ENCODE measurements at places on chromosomes 12 and 14.

DNA sequence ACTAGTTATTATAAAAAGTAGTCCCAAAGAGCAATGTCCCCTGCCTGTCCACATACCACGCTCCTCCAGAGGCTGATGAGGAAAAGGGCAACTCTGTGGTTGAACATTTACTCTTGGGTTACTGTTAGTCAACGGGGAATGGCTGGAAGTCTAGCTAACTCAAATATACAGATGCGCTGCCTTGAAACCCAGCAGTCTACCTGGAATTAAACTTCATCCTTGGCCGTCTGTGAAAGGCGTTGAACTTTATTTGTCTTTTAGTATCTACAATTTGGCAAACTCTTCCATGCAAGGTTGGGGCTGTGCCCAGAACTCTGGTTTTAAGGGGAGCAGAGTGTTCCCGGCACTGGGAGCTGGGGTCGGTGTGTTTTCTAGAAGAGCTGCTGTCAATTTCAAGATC, 3.9 kb upstream of the MEG3 start:
- DNase-seq = no peak

DNA sequence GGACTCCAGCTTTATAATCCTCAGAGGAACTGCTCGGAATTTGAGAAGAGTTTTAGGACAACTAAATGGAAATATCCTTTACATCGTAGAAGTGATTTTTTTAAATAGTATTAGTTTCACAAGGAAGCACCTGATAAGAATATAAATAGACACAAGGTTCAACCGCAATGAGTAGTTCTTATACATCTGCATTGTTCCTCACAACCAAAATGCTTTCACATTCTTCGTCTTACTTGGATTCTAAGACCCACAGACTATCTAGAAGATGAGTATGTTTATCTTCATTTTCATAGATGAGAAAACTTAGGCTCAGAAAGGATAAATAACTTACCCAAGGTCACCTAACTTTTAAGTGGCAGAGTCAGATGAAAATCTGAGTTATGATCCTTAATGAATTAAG, 469.0 kb downstream of the GALC start:
- DNase-seq = no peak

- DNase-seq = no peak
These were observed 678.6 kb downstream of the TMTC2 start for GRCh38 chr12:83365317-83365716.

- no peak for DNase-seq
These were observed 217.1 kb downstream of the EXOC5 start for GRCh38 chr14:57051633-57052032.

DNA sequence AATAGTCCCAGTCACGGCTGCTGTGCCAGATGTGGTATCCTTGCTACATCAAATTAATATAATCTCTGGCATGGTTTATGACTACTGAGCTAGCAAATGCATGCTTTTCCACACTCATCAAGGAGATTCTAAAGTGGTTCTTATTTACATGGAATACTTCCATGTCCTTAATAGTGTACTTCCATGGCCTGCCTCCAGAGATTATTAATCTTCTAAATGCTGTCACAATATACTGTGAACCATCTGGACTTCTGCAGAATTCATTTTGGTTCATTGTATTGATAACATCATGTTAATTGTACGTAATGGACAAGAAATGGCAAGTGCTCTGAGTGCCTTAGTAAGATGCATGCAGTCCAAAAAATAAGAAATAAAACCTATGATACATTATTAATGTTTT, 230.8 kb downstream of the NUAK1 start:
- DNase-seq = no peak

DNA sequence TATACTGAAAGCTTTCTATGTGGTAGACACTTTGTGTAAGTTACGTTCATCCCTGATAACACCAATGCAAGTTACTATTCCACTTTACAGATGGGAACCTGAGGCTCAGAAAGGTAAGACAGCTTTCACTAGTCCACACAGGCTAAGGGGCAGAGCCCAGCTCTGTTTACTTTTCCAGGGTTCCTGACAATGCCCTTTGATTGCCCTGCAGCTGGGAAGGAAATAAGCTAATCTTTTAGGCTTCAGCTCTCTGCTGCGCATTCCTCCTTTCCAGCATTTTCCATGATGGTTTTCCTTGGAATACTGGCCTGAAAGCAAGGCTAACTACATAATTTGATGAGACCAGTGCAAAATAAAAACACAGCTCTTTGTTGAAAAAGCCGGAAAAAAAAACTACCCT, 185.7 kb upstream of the BTG1 start:
- no peak for DNase-seq

- no peak for DNase-seq
These were observed 169.5 kb upstream of the DAAM1 start for GRCh38 chr14:59018978-59019377.

DNA sequence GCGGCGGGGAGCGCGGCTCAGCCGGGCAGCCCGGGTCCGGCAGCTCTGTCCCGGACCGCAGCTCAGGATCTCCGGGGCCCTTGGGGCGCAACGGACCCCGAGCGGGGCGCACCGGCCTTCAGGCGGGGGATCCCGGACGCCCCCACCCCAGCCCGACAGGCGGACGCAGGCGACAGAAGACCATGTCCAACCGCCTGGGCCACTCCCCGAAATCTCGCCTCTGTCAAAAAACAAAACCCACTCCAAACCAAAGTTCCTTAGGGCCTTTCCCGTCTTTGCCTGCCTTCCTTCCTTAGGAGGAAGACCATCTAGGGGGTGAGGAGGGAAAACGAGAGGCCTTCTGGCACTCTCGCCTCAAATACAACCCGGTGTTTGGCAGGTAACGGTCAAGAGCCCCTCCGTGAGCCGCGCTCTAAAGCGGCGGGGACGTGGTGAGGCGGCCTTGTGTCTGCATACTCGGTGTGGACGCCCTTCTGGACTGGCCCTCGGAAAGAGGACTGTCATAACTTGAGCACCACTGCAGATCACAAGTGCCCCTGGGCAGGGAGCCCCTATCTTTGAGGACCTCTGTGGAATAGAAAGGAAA, 604 bp downstream of the HCFC2 start:
- no peak for DNase-seq

DNA sequence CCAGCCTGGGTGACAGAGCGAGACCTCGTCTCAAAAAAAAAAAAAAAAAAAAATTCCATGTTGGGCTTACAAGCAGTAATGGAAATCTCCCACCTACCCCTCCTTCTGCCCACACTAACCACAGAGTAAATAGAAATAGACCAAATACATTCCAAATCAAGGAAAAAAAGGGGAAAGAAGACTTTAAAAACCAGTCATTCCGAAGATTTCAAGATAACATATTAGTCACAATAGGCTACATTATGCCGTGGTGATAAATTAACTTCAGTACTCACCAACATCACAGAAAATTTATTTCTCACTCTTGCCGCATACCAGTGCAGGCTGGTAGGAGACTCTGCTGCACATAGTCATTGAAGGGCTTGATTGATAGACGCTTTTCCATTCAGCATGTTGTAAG, 15.5 kb upstream of the ETV6 start:
- no peak for DNase-seq

DNA sequence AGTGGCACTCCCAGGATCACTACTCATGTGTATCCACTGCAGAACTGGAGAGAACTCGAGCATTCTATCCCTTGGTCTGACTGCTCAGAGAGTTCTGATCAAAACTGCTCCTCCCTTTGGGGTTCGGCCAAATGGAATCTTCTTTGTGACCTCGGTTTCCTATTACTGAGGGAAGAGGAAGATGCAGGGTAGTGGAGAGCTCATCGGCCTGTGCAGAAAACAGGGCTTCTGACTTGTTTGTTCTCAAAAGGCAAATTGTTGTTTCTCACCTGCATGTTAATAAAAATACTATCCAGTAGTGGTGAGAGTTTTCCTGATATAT, 17.1 kb upstream of the AKAP6 start:
- no peak for DNase-seq

Data from SW 1271 (cell line).